Airway epithelial cell (primary cell): ENCODE measurements at places on chromosomes 5 and 9. TPM values are rescaled to one million over a fixed set of nuclear protein-coding genes. Genes with fewer than 3 reads are reported as not detected.

DENND1A gene
- total RNA-seq = 9.5 and 12.9 TPM in 2 replicates

APBB3 gene
- total RNA-seq = 7.4 and 8.0 TPM in 2 replicates

RORB gene
- total RNA-seq = not detected in 2 replicates

PCDHB14 gene
- 0.21 and 0.65 TPM in 2 replicates for total RNA-seq

EDIL3 gene
- total RNA-seq = 2.0 and 2.9 TPM in 2 replicates

CDH18 gene
- 0.23 TPM in 1 of 2 replicates, not detected in the other for total RNA-seq

HK3 gene
- total RNA-seq = not detected in 2 replicates

FOXI1 gene
- not detected in 2 replicates for total RNA-seq

C5orf52 gene
- total RNA-seq = not detected in 2 replicates

C5orf34 gene
- total RNA-seq = 2.2 and 3.2 TPM in 2 replicates

SLC26A2 gene
- total RNA-seq = 7.8 and 10.0 TPM in 2 replicates

MOCS2 gene
- 44.2 and 45.6 TPM in 2 replicates for total RNA-seq

BARHL1 gene
- not detected in 2 replicates for total RNA-seq

FOXD4L3 gene
- total RNA-seq = not detected in 2 replicates

NUTM2G gene
- total RNA-seq = not detected in 2 replicates

FST gene
- 127 and 148 TPM in 2 replicates for total RNA-seq

SLC35A4 gene
- total RNA-seq = 40.3 and 45.9 TPM in 2 replicates

PDZD2 gene
- 4.7 and 5.9 TPM in 2 replicates for total RNA-seq

SPOCK1 gene
- total RNA-seq = 16.4 and 27.6 TPM in 2 replicates

CERCAM gene
- 57.5 and 64.2 TPM in 2 replicates for total RNA-seq

MEIKIN gene
- not detected in 2 replicates for total RNA-seq

ADGRD2 gene
- not detected in 2 replicates for total RNA-seq

INSL6 gene
- total RNA-seq = not detected in 2 replicates

ASS1 gene
- 16.6 and 18.0 TPM in 2 replicates for total RNA-seq

TLX3 gene
- 0.07 TPM in 1 of 2 replicates, not detected in the other for total RNA-seq

GFPT2 gene
- total RNA-seq = 2.5 and 3.9 TPM in 2 replicates
